ENCODE measurements at places on chromosomes 5 and 9. TPM values are rescaled to one million over a fixed set of nuclear protein-coding genes. Genes with fewer than 3 reads are reported as not detected.

Gene FRMD3
- 12.5 TPM for polyA plus RNA-seq

Gene PPP1R26
- polyA plus RNA-seq, result 15.6 TPM

GRCh38 chr5:81154725-81155124 lies 78.4 kb upstream of the CKMT2 start:
- no peak for DNase-seq

- DNase-seq, result no peak
Measured at GRCh38 chr9:70868041-70868440, 253.4 kb downstream of the TRPM3 start.

GRCh38 chr9:100426189-100426529 lies 784 bp upstream of the MSANTD3 start:
- no peak for DNase-seq

Data from testis (tissue), 5 donors.